ENCODE measurements at places on chromosomes 5 and 9.
A peak's percentile ranks its signal among the peaks of the same experiment; 100 is the strongest.

- DNase-seq, result no peak
These were observed 4.4 kb upstream of the FAM13B start for GRCh38 chr5:138037271-138037670.

DNA sequence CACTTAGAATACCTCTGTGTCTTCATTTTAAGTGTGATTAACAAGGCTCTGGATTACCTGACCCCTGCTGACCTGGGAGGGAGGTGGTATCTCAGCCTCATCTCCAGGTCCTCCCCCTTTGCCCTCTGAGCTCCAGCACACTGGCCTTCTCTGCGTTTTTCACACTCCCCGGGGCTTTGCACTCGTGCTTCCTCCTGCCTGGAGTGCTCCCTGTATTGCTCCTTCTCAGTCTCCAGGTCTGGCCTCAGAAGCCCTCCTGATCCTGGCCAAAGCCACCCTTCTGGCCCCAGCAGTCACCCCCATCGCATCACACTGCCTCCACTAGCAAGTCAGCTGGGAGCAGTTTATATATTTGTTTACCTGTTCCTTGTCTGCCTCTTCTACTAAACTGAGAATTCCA lies 13.6 kb upstream of the NEUROG1 start:
- no peak for DNase-seq

GRCh38 chr9:37964740-37965081 lies 60.8 kb upstream of the SLC25A51 start:
- DNase-seq, result no peak

GRCh38 chr9:130426883-130427282 lies 17.9 kb upstream of the ASS1 start:
- no peak for DNase-seq

GRCh38 chr5:180352116-180353047 lies 754 bp downstream of the GFPT2 start:
- DNase-seq, result no peak

- peak; percentile 58 for DNase-seq
These were observed 5.9 kb downstream of the ABCA2 start for GRCh38 chr9:137021979-137022661.

DNA sequence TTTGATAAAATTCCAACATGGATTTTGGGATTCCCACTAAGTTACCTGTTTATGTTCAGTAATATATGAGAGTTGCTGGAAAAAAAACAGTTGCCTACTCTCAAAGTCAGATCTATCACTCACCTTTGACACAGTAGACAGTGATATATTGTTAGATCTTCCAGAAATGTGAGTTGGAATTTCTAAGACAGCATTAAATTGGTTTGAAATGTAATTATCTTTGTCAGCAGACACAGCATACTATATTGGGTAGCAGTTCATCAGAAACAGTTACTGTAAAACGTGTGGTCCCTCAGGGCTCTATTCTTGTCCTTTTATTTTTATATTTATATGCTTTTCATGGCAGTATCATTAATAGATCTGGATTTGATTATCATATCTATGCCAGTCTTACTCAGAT lies 433.6 kb upstream of the ARRDC3 start:
- DNase-seq, result no peak

- no peak for DNase-seq
These were observed 236.0 kb downstream of the CD180 start for GRCh38 chr5:66960369-66961137.

DNA sequence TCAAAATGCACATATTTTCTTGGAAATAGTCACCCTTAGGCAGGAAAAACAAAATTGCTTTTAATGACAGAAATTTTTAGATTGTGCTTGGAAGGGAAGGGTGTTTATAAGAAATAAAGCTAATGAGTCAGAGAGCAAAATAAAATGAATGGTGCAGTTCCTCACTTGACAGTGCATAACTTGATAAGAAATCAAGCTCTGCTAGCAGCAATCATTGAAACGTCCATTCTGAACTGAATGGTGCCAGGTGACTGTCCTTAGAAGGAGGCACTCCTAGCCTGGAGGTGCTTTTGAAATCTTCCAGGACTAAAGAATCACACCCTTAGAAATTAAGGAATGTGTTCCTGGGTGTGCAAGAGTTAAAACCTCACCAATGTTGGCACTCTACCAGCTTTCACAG lies 202.5 kb downstream of the EFNA5 start:
- no peak for DNase-seq

DNA sequence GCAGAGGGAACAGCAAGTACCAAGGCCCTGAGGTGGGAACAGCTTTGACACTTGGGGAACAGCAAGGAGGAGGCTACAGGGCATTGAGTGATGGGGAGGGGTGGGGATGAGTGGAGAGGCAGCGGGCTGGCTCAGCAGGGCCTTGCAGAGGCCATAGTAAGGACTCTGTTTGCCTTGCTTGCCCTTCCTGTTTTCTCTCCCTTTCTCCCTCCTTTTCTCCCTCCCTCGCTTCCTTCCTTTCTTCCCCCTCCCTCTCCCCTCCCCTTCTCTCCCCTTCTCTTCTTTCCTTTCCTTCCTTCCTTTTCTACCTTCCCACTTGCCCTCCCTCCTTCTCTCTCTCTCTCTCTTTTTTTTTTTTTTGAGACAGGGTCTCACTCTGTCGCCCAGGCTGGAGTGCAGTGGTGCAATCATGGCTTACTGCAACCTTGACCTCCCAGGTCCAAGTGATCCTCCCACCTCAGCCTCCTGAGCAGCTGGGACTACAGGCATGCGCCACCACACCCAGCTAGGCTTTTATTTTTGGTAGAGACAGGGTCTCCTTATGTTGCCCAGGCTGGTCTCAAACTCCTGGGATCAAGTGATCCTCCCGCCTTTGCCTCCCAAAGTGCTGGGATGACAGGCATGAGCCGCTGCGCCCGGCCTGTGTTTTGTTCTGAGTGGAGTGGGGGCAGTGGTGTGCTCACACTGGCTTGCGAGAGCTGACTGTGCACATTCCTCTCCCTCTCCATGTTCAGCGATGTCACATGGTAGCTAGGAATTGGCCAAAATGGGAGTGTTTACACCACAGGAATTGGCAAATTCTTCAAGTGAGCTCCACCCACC lies 17.1 kb downstream of the IER5L start:
- DNase-seq, result no peak

DNA sequence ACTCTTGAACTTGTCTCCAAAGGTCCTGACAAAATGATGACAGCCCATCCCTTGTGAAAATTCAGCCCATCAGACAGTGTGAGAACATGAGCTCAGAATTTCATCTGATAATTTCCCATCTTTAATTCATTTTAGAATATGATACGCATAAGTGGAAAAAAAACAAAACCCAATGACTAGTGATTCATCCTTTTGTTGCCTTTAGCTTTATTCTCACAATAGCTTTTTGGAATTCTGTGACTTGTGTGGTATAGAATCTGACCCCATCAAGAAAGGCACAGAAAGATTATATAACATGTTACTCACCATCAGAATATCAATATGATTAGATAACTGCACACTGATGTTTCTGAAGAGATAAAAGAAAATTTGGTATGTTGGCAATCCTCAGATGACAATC lies 16.1 kb upstream of the TMED7 start:
- DNase-seq, result no peak

GRCh38 chr5:89710006-89710405 lies 699.5 kb downstream of the CETN3 start:
- DNase-seq, result no peak

GRCh38 chr9:115599898-115600297 lies 481.9 kb upstream of the TNC start:
- no peak for DNase-seq

GRCh38 chr9:89047667-89048066 lies 56.4 kb downstream of the S1PR3 start:
- no peak for DNase-seq

DNA sequence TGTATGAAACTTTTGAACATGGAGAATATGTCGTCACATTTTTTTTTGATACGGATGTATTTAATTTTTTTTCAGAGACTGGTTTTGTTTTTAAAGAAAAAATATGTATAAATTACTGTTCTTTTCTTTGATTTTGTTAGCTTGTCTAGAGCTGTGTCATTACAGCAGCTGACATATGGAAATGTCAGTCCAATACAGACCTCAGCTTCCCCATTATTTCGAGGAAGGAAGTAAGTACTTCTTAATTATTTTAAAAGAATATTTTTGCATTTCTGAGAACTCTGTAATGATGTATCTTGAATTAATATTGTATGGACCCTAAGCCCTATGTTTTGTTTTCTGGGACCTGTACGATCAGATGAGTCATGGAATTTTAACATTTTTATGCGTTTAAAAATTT lies 7.6 kb downstream of the TENT2 start:
- no peak for DNase-seq

- no peak for DNase-seq
These were observed 598 bp upstream of the KIAA1191 start for GRCh38 chr5:176362233-176362490.

GRCh38 chr9:90054810-90055209 lies 450.0 kb downstream of the GADD45G start:
- DNase-seq, result no peak

- DNase-seq, result no peak
These were observed 592.1 kb downstream of the PRELID2 start for GRCh38 chr5:145243016-145243415.

GRCh38 chr9:6965566-6965965 lies 207.8 kb downstream of the KDM4C start:
- DNase-seq, result no peak

- DNase-seq, result no peak
These were observed 241.7 kb downstream of the MCTP1 start for GRCh38 chr5:95043234-95043633.

DNA sequence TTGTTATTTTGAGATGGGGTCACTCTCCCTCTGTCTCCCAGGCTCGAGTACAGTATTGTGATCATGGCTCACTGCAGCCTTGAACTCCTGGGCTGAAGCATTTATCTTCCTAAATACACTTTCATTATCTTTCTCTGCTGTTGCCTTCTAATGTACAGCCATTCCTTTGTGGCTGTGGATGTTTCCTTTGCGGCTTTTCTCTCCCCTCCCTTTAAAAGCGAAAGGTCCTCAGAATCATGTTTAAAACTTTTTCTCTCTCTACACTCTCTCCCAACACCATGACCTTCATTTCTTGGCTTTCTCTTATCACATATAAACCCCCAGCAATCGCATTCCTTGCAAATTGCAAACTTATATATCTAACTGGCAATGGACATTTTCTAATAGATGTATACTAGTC lies 1.6 kb downstream of the IFNA2 start:
- DNase-seq, result no peak

- no peak for DNase-seq
These were observed 78.7 kb downstream of the ELAVL2 start for GRCh38 chr9:23747088-23748075.

- DNase-seq, result no peak
These were observed 42.3 kb upstream of the MCTP1 start for GRCh38 chr5:95327211-95327610.

DNA sequence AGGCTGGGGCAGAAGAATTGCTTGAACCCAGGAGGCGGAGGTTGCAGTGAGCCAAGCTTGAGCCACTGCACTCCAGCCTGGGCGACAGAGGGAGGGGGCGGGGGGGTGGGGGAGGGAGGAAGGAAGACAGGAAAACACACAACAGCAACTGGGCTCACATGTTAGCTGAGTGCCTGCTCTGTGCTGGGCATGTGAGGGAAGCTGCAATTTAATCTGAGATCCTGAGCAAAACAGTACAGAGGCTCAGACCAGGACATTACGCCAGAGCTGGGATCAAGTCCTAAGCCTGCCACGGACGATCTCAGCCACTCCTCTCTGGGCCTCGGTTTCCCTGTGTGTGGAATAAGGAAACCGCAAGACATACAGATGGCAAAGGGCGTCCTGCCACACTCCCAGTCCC lies 119.1 kb downstream of the VAV2 start:
- no peak for DNase-seq

DNA sequence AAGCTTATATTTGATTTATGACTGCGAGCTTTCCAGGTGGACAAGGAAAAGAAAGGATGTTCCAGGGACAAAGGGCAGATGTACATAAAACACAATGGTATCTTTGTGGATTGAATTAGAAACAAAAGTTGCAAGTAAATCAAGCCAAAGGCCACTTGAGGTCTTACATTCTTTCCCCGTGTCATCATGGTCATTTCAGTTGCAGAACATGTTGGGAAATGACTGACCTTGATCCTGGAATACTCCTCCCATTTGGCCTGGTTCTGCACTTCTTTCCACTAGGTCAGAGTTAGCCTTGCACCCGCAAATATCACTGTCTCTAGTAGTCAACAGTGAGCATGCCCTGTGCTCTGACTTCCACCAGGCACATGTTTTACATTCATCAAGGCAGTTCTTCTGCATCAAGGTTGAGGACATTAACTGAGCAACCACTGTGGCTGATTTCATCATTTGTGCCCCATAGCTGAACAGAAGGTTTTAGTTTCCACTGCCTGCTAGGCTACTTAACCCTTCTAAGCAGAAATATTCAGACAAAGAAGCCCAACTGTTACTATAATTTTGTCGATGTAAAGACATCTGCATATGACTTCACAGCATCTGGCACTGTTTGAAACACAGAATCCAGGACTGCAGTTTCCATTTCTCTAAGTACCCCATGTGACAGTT lies 1161.7 kb upstream of the DMAC1 start:
- DNase-seq, result no peak

DNA sequence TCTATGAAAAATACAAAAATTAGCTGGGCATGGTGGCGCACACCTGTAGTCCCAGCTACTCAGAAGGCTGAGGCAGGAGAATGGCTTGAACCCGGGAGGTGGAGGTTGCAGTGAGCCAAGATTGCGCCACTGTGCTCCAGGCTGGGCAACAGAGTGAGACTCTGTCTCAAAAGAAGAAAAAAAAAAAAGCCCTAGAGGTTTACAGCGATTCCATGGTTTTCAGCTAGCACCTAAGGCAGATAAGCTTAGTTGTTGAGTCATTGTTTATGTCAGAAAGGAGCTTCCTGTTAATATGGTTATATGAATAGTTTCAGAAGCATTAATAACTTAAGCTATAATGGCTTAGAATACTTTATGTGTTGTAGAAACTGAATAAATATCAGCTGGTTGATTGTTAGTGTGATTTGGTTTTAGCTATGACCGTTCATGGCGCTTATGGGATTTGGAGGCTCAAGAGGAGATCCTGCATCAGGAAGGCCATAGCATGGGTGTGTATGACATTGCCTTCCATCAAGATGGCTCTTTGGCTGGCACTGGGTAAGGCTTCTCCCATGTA lies 13.0 kb downstream of the RNF183 start:
- no peak for DNase-seq

- DNase-seq, result no peak
These were observed 7.7 kb upstream of the SLC35D2 start for GRCh38 chr9:96391021-96391765.

GRCh38 chr5:83451955-83452354 lies 19.6 kb upstream of the VCAN start:
- no peak for DNase-seq

DNA sequence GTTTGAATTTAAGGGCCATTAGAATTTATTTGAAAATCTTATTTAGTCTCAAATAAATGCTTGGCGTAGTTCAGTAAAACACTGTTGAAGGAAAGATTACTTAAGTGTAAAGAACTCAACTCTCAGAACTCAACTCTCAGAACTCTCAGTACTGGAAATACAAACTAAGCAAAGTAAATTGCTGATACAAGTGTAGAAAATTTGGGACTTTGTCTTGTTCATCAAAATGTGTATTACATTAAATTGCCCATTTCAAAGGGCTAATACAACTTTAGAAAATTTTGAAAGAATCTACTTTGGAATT lies 99.4 kb downstream of the CSNK1G3 start:
- DNase-seq, result no peak

GRCh38 chr9:95218773-95219172 lies 98.7 kb downstream of the FANCC start:
- no peak for DNase-seq

Data from stimulated activated CD4-positive, alpha-beta T cell treated with anti-CD3 and anti-CD28 coated beads, Interleukin-1b, Interleukin-23, amount 100 ng/mL, for 24 hours (primary cell).